ENCODE measurements at places on chromosomes 3 and 15. TPM values are rescaled to one million over a fixed set of nuclear protein-coding genes. Genes with fewer than 3 reads are reported as not detected.

- DNase-seq: peak; percentile 85
Measured at GRCh38 chr15:90046911-90047392, 45.8 kb downstream of the ZNF710 start.

DNA sequence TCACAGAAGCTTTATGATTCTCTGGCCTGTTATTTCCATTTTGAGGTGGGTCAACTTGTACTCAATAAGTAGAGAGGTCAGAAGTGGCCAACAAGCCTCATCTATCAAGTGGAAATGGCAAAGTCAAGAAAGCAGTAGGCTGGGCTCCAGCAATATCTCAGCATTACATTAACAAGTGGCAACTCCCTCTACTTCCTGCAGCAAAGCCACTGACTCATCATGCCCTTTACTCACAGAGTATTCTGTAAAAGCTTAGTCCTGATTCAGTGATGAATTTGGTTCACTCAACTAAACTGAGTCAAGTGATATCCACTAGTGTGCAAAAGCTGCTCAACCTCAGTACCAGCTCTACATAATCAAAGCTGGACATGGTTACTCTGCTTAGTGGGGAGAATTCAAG, 954.6 kb downstream of the EPHA3 start:
- DNase-seq: no peak

- DNase-seq: no peak
Measured at GRCh38 chr15:35448294-35448693, 97.7 kb downstream of the DPH6 start.

GRCh38 chr3:59502806-59503205, 453.0 kb upstream of the CFAP20DC start:
- no peak for DNase-seq

DNA sequence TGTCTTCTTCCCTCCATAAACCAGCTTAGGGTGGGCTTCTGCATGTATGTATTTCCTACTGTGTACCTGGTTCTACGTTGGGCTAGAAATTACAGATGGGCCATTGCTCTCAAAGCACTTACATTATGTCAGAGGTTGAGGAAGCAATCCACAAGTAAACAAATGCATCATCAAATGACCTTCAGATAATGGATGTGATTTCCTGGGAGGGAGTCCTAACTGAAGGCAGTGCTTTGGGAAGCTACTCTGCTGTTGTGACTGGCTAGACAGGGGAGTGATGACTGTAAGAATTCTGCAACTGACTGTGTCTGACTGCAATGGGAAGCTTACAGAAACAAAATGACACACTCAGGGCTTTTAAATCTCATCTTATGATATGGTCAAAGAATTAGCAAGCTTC, 71.0 kb upstream of the PRR23E start:
- DNase-seq: no peak

- no peak for DNase-seq
Measured at GRCh38 chr3:116037954-116038911, 407.1 kb downstream of the LSAMP start.

DNA sequence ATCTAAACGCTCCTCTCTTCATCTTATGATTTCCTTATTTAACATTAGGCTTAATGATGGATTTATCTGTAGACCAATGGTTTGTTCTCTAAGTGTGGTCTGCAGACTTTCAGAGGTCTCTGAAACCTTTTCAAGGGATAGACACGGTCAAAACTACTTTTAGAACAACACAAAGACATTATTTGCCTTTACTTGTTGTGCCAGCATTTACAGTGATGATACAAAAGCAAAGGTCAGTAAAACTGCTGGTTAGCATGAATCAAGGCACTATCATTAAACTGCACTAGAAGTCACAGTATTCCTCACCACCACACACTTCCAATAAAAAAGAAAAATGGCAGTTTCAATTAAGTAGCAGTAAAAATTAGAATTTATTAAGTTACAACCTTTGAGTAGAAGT, 24.4 kb upstream of the IGDCC4 start:
- no peak for DNase-seq

DNA sequence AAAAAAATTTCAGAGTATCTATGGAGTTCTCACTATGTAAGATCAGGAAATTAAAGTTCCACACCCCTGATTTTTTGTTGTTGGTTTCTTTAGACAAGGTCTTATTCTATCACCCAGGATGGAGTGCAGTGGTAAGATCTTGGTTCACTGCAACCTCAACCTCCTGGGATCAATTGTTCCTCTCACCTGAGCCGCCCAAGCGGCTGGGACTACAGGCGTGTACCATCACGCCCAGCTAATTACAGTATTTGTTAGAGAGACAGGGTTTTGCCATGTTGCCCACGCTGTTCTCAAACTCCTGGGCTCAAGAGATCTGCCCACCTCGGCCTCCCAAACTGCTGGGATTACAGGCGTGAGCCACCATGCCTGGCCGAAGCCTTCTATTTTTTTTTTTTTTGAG, 12.4 kb downstream of the QRICH1 start:
- no peak for DNase-seq

GRCh38 chr3:74590620-74591262, 23.7 kb downstream of the CNTN3 start:
- no peak for DNase-seq

DNA sequence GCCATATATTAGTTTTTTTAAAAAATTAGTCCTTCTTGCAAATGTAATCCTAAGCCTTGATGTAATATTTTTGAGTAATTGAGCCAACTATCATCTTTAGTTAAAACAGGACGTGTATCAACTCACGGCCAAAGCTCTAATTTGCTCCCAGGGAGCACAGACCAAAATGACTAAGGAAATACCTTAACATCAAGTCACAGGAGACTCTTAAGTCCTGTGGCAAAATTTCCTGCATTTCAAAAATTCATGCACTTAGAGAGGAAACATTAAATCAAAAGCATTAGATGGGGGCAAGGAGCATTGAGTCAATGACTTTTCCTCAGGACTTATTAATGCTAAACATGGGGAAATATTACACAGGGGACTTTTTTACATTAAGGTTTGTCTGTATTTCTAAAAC, 276.0 kb downstream of the MFSD1 start:
- no peak for DNase-seq

DNA sequence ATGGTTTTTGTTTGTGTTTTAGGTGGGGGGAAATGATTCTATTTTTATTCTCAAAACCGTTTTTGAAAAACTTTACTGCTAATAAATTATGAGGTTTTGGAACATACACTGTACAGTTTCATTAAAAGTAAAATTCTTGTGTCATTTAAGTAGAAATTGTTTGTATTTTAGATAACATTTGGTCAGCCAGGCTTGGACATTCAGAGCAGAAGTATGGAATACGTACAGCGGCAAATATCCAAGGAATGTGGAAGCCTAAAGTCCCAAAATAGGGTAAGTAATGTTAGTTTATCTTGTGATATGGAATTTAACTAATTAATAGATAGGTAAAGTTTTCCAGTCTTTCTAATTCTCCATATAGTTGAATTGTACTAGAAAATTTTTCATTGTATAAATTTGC, 96.6 kb downstream of the SPRED1 start:
- DNase-seq: no peak

DNA sequence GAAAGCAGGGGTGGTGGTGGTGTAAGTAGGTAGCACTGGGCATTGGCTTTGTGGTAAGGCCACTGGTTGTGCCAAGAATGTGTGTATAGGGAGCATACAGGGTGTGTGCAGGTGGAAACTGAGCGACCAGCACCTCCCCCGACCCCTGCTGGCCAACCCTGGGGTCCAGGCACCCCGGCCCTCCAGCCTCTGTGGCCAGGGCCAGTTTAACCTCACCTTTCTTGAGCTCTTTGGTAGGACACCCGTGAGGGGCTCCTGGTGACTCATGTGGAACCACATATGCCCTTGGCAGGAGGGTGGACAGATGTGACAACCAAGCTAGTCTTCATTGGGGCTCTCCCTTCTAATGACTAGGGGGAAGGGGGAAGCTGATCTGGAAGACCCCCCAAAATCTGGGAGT, 19.5 kb downstream of the SHF start:
- DNase-seq: no peak

GRCh38 chr3:29853841-29854397, 573.0 kb downstream of the RBMS3 start:
- DNase-seq: no peak

DNA sequence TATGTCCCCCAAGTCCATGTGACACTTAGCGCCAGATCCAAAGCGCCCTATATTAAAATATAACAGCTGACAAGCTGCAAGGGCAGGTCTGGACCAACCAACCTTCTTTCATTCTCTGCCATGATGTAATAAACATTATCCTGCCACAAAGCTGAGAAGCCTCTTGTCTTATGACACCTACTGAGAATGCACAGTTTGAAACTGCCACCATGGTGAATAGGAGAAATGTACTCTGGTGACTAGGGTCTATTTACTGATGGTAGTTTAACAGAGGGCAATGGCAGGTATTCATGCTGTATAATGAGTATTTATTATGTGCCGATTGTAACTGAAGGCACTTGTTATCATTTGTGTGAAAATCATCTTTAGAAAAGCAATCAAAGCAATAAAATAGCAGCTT, 634.0 kb downstream of the OTOL1 start:
- no peak for DNase-seq

DNA sequence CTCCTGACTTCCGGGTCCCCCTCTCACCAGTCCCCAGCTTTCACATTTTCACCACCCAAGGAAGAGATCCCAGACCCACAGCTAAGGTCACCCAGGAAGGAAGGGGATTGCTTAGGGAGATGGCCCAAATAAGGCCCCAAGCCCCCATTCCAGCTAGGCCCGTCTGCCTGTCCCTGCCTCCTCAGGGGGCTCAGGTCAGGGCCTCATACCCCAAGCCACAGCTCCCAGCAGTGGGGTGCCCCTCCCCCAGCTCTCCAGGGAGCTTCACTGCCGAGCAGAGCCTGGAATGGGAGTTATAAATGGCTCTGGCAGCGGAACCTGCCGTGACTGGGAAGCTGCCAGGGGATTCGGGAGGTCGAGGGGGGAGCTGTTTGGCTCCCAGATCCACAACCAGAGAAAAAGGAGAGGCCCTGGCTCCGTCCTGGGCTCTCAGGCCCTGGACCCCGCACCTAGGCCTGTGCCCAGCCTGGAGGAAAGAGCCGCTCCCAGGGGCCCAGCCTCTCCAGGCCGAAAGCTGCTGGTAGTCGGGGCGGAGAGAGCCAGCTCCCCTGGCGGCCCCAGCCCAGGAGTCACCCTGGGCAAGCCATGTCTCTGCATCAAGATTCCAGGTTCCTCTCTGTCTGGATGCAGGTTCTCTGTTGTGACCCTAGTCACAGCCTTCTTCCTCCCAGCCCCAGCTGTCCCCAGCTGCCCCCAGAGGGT, 550 bp downstream of the CCDC9B start:
- no peak for DNase-seq

GRCh38 chr15:29438703-29439055, 169.1 kb upstream of the NSMCE3 start:
- no peak for DNase-seq

Gene GPR156
- 0.64 TPM for total RNA-seq

Gene AADACL2
- 0.16 TPM for total RNA-seq

Gene ESYT3
- total RNA-seq: 4.2 TPM

Gene UBE2E2
- total RNA-seq: 96.2 TPM

Gene VPS18
- 25.0 TPM for total RNA-seq

Gene PIF1
- total RNA-seq: 1.3 TPM

Gene ACTC1
- total RNA-seq: 0.15 TPM

All from breast epithelium (tissue), 4 donors.